AG10803 (cell line): ENCODE measurements at places on chromosomes 12 and 14.

DNA sequence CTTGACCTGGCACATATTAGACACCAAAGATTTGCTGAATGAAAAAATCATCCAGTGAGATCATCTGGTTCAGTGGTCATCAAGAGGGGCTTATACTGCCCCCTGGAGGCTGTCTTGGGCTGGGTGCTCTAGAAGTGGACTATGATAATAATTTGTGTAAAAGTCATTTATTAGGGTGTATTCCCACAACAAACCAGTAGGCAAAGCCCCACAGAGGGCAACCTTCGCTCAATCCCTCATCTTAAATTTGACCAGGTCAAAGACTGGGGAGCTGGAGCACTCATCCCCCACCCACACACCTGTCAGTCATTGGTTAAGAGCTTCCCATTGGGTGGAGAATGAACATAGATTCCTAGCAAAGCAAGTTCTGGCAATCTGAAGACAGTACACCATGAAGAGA is 20.0 kb upstream of the FICD start:
- DNase-seq, result no peak

GRCh38 chr14:51210594-51210993 is 29.5 kb upstream of the TMX1 start:
- DNase-seq, result no peak

DNA sequence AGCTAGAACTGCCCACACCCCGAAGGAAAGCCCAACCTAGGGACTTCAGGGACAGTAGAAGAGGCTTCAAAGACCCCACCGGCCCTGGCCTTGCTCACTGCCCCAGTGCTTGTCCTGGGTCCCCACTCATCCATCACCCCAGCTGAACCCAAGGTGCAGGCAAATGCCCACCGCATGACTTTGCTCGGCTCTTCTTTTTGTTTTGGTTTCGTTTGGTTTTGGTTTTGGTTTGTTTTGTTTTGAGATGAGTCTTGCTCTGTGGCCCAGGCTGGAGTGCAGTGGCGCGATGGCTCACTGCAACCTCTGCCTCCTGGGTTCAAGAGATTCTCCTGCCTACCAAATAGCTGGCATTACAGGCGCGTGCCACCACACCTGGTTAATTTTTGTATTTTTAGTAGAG is 9.0 kb downstream of the CCDC85C start:
- no peak for DNase-seq

DNA sequence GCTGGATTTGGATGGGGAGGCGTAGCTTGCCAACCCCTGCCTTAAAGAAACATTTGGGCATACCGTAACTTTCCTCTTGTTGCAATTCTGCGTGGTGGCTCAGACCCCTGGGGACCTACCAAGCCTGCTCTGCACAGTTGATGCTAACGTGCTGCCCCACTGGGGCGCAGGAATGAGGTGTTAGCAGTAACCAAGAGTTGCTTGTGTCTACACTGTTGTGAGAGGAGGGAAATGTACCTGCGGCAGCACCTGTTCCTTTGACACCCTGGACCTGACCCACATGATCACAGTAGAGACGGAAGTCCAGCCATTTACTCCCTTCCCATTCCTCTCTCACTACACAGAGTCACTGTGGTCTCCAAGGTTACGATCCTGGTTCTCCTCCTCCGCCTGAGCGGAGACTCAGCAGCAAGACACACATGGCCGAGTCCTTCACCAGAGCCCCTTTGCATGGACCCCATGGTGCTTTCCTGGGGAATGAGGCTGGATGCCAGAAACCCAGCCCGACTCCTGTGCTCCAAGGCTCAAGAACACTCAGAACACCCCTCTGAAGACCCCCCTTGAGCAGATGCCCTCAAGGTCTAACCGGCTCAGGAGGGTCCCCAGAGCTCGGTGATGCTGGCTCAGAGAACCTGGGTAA is 84.8 kb downstream of the FBXL14 start:
- no peak for DNase-seq

GRCh38 chr14:53646925-53647324 is 309.7 kb downstream of the BMP4 start:
- no peak for DNase-seq

DNA sequence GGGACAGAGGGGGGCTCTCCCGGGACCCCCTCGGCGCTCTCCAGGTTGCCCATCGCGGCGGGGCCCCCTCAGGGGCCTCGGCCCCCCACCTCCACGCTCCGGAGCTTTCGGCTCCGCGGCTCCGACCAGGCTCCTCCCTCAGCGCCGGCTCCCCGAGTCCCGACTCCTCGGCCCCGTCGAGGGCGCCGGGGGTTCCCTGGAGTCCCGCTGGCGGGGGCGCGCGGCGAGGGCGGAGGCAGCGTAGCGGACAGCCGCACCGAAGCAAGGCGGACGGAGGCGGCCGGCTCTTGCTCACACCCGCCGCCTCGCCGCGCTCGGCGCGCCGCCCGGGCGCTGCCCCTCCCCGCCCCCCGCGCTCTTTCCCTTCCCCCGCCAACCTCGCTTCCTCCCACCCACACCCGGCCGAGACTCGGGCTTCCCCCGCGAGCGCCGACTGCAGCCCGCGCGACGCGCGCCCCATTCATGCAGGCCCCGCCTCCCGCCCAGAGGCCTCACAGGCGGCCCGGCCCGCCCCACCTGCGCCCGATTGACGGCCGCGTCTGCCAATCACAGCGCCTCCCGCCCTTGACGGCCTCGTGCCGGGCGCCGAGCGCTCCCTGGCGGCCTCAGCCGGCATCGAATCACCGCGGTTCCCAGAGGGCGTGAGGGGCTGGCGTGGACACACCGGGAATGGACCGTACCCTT is at the start of gene FMNL3:
Gene FMNL3, minus strand, starts transcription at position 278 of the 684 bp plus-strand sequence. Its CDS starts 225 bp downstream, at position 53.
- peak; percentile 96 for DNase-seq

DNA sequence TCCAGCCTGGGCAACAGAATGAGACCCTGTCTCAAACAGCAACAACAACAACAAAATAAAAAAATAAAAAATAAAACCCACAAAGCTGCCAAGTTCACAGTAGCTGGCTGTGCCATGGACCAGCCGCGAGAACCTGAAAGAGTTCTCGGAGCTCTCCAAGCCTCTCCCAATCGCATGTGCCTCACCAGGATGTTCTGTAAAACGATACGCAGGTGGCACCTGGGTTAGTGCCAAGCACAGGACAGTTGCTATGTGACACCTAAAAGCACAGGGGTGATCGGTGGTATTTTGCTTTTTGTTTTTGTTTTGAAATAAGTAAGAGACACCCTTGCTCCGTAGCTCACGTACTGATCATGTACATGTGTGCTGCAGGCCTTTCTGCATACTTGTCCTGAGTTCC is 52.4 kb downstream of the RFLNA start:
- no peak for DNase-seq

GRCh38 chr12:108193917-108194316 is 64.8 kb downstream of the WSCD2 start:
- DNase-seq, result peak; percentile 17

DNA sequence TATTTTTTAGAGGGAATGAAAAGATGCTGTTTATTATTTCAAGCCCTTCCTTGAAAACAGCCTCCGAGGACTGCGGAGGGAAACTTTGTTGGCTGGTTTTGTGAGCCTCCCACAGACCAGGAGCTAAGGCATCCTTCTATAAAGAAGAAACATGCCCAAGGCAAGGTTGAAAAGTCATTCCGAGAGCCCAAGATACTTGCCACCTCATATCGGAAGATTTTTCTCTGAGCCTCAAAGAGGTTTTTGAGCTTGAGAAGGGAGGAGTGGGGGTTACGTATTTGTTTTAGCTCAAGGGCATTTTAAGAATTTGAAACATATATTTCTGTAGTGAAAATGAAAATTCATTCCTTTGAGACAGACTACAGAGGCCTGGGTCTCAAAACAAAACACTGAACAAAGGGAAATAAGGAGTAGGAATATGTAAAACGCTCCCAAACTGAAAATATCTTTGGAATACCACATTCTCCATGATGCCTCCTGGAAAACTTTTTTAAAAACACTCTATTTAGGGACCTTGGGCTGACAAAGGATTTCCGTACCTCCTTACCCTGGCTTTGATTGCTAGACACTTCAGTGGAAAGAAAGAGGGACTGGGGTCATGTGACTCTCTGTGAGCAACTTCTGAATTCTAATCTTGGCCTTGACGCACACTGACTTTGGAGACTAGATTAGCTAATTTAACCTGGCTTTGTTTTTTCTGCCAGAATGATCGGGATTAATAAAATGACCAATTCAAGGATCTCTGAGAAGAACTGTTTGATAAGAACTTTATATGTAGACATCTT is 180.9 kb downstream of the SRGAP1 start:
- DNase-seq, result no peak

DNA sequence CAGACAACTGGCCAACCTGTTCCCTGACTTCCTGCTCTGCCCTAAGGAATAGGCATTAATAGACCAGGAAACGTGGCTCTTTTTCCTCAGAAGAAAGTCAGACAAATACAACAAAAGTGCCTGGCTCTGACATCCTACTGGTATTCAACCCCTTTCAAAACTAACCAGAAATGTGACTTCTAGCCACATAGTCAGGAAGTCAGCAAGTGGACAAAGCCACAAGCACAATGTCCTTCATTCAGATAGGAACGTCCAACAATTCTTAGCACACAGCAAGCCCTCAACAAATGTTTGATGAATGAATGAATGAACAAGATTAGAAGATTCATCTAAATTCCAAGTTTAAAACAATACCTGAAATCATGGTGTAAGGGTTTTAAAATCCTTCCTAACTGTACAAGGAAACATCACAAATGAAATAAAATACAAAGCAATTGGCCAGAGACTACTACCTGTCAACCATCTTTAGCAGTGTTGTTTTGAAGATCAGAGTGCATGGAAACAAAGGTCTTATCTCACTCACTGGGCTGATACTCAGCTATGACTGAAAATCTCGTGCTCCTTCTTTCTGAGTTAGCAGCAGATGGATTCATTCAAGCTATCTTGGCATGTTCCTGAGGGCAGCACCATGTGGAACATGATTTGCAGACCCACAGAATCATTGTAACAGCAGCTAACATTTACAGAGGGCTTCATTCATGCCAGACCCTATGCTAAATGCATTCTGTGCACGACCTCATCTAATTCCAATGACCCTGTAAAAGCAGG is 16.5 kb downstream of the APPL2 start:
- DNase-seq, result peak; percentile 30

- peak; percentile 67 for DNase-seq
These were observed 12.2 kb downstream of the UBR7 start for GRCh38 chr14:93219103-93219726.

DNA sequence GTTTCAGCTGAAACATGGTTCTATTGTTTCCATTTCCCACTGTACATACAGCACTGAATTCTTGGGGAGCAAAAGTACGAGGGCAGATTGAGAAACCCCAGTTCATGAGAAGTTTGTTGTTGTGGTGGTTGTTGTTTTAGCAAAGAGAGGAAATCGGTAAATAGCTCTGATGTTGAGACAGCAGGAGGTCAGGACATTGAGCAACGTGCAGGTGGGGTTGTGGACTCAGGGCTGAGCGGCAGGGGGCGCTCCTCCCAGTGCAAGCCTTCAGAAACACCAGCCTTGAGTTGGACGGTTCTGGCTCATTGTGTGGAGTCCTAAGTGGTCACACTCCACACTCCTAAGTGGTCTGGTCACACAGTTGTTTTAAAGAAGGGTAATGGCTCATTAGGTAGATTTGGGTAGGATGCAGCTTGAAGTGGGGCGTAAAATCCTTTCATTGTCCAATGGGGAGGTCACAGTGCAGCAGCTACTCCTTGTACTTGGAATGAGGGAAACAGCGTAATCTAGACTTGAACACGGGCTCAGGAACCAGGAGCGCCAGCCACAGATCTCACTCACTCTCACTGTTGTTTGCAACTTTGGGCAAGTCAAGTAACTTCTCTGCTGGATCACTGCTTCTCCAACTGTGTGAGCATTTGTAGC is 14.5 kb upstream of the PWP1 start:
- no peak for DNase-seq

GRCh38 chr14:50335989-50336824 is 24.1 kb downstream of the DMAC2L start:
- DNase-seq, result peak; percentile 59

GRCh38 chr14:77130386-77130785 is 11.2 kb downstream of the ZDHHC22 start:
- no peak for DNase-seq

DNA sequence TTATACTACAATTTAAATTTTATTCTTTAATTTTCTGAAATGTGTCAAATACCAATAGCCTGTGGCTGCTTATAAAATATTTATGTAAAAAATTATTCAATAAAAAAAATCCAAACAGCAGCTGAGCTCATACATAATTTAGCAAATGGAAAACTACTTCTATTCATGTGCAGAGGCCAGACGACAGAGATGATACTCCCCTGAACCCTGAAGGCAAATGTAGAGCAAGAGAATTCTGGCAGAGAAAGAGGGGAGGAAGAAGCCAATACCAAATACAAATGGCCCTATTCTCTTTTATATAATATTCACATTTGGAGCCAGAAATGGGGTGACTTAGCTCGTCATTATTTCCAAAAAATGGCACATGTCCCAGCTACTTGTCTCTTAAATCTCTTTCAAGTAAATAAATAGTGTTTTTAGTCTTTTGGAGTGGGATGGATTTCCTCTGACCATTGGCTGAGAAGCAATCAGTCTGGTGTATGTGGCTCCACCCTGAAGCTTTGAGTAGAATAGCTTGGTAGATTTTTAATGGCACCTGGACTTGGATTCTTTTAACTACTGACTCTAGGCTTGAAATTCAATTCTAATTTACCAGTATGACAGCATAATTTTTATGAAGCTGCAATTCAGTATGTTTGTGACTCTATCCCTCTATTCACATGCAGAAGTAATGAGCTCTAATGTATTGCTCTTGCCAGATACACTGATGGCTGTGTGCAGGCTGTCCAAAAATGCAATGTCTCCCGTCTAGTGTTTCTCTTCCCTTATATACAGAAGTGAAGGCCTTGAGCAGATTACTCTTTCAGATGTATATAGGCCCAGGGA is 113.4 kb upstream of the SCAF11 start:
- no peak for DNase-seq

DNA sequence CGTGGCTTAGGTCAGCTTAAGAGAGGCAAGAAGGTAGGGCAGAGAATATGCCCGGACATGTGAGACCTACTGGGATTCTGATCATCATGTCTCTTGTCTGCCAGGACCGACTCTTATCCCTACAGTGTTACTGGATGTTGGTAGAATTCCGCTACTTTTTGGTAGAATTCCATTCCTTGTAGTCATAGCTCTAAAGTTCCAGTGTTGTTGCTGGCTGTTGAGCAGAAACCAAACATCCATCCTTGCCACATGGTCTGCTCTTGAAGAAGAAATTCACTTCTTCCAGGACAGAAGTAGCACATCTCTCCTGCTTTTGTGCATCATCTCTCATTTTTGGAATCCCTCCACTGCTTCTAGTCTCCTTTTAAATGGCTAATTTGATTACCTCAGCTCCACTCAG is 453.7 kb downstream of the RPL10L start:
- no peak for DNase-seq

GRCh38 chr12:39830171-39830570 is 210.6 kb upstream of the ABCD2 start:
- no peak for DNase-seq
